NCI-H82 (cell line): ENCODE measurements at places on chromosomes 12 and 14.

- DNase-seq = peak; percentile 93
Measured at GRCh38 chr14:77032844-77033621, 4.5 kb upstream of the IRF2BPL start.

DNA sequence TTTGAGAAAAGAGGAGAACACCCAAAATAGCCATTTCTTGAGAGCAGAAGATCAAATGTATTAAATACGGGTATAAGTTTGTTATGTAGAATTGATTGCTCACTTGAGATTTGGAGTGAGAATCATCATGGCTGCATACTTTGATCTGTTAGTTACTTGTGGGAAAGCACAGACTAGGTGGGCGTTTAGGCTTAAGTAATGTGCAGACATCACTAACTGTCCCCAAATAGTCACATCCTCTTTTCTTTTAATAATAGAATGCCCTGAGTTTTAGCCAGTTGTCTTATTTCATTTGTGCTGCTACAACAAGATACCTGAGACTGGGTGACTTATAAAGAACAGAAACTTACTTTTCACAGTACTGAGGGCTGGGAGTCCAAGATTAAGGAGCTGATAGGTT is 14.3 kb upstream of the GTF2A1 start:
- DNase-seq = no peak

- peak; percentile 68 for DNase-seq
Measured at GRCh38 chr12:102095677-102096263, 24.1 kb downstream of the NUP37 start.

- peak; percentile 64 for DNase-seq
Measured at GRCh38 chr14:23727566-23728335, 91.6 kb downstream of the DHRS2 start.

GRCh38 chr14:105149146-105149781 is 19.3 kb downstream of the JAG2 start:
- DNase-seq = no peak

- DNase-seq = peak; percentile 30
Measured at GRCh38 chr14:102590667-102591099, 1.8 kb upstream of the RCOR1 start.

- no peak for DNase-seq
Measured at GRCh38 chr14:40218282-40218941, 786.2 kb upstream of the FBXO33 start.

DNA sequence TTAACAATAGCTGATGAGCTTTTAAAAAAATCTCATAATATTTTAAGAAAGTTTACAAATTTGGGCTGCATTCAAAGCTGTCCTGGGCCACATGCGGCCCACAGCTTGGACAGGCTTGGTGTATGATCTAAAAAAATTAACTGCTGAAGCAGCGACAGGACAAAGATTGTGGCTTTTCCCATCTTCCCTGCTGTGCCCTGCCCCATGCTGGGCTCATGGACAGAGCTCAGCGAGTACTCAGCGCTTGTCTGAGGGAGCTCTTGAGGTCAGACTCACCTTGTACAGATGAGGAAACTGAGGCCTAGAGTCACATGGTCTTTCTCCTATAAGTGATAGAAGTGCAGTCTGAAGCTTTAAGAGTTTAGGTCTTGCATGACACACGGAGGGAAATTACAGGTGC is 15.0 kb downstream of the EVL start:
- DNase-seq = no peak

DNA sequence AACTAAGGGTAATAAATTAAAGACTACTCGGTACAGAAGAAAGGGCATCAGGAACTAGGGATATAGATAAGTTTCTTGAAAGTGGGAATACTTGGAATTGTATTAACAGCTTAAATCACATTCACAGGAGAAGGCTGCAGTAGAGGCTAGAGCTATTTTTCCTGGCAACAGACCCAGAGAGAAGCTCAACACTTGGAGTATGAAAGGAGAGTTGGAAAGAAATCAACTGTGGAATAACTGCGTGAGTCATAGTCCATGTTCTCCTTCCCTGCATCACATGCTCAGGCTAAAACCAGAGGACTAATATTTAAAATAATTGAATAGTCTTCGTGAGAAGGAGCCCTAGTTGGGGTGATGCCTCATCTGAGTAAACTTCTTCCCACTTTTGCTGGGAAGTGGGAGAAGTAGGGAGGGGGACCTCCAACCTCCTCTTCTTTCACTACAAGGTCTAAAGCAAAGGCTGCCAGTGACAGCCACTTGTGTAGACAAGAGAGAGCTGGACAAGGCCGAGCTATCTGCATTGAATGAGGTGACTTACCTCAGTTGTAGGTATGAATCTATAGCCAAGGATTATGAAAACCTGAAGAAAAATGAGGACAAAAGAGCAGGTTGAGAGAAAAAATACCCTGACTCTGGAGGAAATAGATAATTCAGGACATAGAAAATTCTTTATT is 32.7 kb downstream of the DYRK2 start:
- DNase-seq = no peak

GRCh38 chr12:19872621-19873540 is 433.6 kb downstream of the AEBP2 start:
- no peak for DNase-seq

DNA sequence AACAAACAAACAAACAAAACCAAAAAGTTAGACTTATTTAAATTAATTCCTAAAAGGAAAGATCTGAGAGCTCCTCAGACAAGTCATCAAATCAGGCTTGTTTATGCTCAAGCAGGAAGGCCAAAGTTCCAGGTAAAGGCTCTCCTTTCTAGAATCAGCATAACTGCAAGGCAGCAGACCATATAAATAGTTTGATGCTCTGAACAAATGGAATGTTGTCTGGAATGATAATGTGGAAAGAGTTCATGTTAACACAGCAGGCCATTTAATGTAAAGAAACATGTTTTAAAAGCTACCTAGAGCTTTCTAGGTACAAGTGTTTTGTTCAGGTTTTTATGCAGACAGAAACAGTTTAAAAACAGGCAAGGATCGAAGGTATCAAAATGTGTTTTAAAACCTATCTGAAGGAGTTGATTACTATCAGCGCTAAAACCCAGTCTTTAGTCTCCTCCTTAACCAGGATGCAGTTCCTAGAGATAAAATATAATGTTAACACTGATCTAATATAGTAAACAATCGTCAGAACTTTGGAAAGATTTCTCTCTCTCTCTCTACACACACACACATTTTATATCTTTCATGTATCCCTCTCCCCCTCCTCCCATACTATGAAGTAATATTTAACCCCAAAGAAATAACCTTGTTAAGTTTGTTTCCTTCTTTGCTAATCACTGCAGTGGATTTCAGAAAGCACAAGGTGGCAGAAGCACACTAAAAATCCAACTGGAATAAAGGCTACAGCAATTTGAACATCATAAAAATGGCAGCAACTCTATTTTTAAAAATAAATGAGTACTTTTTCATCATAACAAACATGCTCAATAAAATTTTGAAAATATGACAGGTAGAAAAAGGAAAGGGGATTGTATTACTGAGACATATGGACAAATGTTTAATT is 135.5 kb downstream of the PAWR start:
- peak; percentile 20 for DNase-seq

DNA sequence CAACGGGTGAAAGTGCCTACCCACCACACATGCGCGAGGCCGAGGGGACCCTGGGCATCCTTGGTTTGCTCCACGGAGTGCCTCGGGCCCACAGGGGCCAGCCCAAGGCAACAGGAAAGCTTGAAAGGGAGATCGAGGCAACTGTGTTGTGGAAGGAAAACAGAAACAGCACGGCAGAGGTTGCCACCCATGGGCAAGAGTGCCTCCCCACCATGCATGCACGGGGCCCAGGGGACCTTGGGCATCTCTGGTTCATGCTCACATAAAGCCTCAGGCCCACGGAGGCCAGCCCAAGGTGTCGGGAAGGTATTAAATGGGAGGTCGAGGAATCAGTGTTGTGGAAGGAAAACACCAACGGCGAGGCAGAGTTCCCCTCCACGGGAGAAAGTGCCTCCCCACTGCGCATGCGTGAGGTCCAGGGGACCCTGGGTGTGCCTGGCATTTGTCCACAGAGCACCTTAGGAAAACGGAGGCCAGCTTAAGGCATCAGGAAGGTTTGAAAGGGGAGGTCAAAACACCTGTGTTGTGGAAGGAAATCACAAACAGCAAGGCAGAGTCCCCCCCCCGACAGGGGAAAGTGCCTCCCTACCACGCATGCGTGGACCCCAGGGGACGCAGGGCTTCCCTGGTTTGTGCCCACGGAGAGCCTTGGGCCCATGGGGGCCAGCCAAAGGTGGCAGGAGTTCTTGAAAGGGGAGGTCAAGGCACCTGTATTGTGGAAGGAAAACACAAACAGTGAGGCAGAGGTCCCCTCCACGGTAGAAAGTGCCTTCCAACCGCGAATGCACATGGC is 367.3 kb downstream of the ALG10 start:
- no peak for DNase-seq

GRCh38 chr12:27236498-27236897 is 7.6 kb upstream of the STK38L start:
- no peak for DNase-seq

DNA sequence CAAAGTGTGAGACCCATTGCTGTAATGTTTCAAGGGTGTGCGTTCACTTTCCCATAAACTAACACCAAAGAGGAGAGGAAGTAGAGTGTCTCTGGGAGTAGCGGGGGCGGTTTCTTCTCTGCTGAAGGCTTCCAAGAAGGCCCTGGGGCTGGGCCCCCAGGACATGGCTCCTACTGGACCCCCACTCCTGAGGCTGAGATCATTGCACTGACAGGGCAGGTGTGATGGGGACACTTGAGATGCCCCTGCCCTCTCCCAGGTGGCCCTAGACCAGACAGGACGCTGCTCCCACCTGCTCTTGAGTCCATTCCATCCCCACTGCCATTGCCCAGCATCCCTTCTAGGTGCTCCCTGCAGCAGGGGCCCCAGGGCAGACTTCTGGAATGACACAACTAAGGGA is 20.1 kb downstream of the TMEM63C start:
- DNase-seq = no peak

- peak; percentile 98 for DNase-seq
Measured at GRCh38 chr12:77591959-77592743, 238.5 kb upstream of the NAV3 start.

DNA sequence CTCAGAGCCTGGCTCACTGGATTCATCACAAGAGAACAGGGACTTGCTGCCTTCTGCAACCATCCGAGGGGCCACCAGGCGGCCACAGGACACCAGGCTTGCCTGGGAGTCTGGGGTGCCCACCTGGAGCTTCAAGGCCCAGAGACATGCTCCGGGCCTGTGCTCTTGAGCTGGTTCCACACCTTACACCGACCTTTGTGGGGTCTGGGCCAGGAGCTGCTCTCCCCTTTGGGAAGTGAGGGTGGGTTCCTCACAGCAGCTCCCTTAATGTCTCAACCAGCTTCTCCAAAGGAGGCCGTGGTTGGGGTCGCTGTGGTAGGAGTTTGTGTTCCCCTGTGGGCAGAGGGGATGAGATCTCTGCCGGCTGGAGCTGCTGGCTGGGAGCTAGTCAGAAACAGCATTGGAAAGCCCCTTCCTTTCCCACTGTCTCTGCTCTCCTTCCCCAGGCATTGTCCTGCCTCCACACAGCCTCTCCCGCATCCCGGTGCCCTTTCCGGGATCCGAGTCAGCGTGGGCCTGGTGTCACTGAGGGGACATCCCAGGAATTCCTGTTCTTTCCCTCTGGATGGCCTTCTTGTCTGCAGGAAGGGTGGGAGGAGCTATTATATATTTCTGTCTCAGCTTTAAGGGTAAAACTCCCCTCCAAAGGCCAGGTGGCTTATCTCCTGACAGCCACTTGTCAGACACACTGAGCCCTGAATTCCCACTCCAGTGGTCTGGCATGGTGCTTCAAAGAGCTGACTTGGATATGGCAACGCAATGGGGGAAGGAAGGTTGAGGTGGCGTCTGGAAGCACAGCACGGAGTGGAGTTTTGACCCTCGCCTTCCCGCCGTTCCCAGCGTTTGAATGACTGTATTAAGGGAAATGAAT is 5.1 kb upstream of the PAPLN start:
- peak; percentile 57 for DNase-seq

DNA sequence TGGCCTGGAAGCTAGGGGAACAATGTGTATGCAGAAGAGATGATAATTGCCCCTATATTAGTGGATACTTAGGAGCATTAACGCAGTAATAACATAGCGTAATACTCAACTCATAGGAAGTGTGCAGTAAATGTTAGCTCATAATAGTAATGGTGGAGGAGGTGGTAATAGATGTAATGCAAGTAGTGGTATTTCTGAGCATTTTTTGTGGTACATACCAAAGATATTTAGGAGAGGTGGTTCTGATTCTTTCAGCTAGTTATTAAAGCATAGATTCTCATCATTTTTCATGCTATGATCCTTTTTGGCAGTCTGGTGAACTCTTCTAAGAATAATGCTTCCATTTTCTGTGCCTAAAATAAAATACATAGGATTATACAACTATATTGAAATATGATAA is 233.1 kb downstream of the PTPRO start:
- DNase-seq = no peak

DNA sequence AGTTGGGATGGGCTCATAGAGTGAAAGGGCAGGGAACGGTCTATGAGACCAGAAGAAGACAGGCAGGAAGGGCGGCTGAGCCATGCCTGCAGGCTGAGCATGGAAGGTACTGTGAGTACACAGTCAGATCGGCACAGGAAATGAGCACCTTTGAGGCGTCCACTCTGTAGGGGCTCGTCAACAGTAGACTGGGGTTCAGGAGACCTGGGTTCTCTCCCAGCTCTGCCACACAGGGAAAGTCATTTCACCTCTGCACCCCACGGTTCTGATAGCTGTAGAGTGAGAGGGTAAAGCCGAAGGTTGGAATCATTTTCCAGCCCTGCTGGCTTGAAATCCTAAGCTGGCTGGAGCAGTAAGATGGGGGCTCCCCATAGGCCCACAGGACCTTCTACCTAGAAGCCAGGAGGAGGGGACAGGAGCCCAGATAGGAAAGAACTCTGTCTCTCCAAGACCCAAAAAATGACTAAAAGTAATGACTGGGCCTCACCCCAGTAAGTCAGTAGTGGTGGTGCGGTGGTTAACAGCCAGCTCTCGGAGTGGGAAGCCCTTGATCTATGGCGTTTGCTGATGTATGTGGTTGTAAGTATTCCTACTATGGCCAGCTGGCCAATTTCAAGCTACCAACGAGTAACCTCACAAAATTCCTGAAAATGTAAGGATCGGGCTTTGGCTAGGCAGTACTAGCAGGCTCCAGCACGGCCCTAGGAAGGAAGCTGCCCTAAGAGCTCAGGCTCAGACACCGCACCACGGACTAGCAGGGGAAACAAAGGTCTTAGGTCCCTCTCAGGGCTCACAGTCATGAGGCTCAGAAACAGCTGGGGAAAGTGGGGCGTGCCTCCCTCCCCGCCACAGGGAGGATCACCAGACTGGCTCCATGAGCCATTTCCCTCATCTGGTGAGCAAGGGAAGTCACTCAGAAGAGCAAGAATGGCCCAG is 10.3 kb upstream of the CD27 start:
- no peak for DNase-seq

GRCh38 chr14:99387880-99388279 is 92.8 kb downstream of the SETD3 start:
- DNase-seq = no peak
